ENCODE measurements at places on chromosomes 3 and 15.
A peak's percentile ranks its signal among the peaks of the same experiment; 100 is the strongest.

- no peak for DNase-seq
These were observed 28.6 kb upstream of the THRB start for GRCh38 chr3:24523215-24523614.

- no peak for DNase-seq
These were observed 20.3 kb downstream of the GMPS start for GRCh38 chr3:155890671-155891190.

- no peak for DNase-seq
These were observed 231.7 kb upstream of the ICE2 start for GRCh38 chr15:60710656-60711055.

GRCh38 chr3:57164657-57165573 is at the start of gene IL17RD:
Gene IL17RD (minus strand): TSS chr3:57165353. CDS start chr3:57165286, 67 bp downstream.
- no peak for DNase-seq

DNA sequence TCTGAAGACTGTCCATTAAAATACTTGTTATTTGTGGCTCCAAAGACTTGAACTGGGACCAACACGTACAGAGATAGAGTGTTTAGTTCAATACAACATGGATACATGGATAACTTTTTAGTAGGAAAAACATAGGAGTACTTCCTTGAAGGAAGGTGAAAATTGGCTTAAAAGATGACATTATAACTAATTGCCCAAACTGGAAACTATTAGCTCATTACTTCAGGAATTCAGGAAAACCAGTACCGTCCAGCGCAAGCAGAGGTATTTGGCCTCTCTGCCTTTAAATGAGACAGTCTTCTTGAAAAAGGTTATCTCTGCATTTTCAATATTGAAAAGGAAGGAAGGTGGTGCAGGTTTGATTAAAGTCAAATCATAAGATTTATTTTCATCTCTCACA is 234.5 kb downstream of the IL5RA start:
- no peak for DNase-seq

DNA sequence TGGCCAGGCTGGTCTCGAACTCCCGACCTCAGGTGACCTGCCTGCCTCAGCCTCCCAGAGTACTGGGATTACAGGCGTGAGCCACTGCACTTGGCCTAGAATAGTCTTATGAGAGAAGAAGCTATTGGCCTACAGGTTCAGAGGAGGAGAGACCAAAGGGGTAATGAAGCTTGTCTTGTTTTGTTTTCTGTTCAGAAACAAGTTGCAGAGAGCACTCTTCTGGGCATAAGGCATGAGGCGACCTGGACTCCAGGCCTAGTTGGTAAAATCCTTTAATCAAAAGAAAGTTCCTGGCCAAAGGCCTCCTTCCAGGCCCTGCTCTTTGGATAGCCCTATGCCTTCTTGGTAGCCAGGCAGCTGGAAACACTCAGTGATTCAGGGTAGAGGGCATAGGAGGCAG is 87.3 kb upstream of the SKOR1 start:
- no peak for DNase-seq

DNA sequence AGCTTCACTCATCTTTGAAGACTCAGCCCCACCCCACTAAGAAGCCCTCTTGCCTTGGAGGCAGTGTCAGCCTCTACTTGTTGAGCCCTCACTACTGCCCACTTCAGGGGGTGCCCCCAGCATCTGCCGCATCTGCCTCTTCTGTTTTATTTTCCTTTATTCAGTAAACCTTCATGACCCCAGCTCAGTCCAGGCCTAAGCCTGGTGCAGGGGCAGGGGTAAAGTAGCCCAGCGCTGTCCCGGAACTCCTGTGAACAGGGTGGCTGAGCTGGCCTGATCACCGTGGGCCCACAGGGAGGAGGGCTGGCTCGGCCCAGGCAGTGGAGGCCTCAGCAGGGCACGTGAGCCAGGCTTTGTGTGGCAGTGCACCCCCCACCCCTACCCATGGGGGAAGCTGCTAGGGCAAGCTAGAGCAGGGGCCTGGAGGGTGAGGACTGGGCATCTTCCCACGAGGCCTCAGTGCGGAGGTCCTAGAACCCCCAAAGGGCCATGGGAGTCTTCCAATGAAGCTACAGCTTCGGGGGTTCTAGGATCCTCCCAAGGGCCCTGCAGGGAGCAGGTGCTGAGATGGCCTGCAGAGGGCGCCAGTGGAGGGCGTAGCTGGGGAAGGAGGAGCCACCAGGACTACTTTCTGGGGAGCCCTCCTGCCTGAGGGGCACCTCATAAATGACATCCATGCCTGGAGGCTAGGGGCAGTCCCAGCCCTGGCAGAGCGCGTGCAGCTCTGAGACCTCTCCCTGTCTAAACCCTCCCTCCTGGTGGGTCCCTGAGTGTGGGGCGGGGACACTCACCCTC is 36.0 kb downstream of the TSPAN3 start:
- no peak for DNase-seq

- no peak for DNase-seq
These were observed 1.8 kb downstream of the DUOX2 start for GRCh38 chr15:45112143-45112590.

DNA sequence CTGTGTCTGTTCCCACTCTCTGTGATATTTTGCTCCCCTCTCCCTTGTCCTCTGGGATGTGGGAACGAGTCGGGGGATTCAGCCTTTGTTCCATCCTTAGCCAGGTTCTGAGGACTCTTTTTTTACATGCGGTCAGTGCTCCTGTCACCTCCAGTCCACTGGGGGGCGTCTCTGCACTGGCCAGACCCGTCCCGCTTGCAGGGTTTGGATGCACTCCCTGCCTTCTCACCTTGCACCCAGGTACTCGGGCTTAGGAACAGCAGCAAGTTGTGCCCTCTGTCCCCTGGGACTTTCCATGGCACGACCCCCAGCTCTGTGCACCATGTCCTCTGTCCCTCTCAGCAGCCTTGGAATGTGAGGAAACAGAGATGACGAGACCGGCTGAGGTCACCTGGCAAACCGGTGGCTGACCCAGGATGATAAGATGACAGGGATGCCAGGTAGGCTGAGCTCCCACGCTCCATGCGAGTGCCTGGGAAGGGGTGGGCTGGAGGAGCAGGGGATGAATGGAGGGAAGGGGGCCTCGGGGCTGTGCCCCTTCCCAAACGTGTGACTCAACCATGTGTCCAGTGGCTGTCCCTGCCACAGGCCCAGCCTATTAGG is 27.3 kb upstream of the FGD5 start:
- no peak for DNase-seq

GRCh38 chr3:107208796-107209195 is 168.4 kb upstream of the CCDC54 start:
- DNase-seq: no peak

DNA sequence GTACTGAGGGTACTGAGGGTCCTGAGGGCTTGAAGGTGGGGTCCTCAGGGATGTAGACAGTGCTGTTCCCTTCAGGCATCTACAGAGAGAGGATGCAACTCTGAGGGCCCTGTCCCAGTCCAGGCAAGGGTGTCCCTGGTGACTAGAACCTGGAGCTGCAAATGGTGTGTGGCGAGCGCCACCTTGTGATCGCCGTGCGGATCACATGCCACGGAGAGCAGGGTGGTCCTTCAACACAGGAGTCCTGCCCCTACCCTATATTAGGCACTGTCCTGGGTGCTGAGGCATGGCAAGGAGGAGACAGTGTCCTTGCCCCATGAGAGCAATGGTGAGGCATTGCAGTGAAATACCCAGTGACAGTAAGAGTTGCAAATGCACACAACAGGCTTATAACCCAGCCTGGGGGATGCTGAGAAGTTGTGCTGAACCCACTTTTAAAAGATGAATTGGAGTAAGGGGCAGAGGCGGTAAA is 23.6 kb downstream of the RHCG start:
- peak; percentile 5 for DNase-seq

DNA sequence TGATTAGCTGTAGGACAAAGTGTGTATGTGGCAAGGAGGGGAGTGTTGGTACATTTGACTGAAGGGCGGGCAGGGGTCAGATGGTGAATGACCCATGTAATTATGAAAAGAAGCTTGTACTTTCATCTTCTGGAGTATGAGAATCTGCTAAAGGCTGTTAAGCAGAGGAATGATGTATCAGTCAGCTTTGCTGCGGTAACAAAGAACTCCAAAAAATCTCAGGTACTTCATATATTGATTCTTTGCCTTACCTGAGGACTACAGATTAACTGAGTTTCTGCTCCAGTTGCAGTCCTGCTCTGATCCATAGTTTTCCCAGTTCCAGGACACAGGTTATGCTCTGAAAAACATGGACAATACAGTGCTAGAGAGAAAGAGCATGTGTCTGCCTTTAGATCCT is 115.1 kb downstream of the NEK11 start:
- DNase-seq: no peak

- no peak for DNase-seq
These were observed 122.4 kb downstream of the XXYLT1 start for GRCh38 chr3:195148549-195148948.

GRCh38 chr3:66488492-66488891 is 12.3 kb downstream of the LRIG1 start:
- DNase-seq: no peak

DNA sequence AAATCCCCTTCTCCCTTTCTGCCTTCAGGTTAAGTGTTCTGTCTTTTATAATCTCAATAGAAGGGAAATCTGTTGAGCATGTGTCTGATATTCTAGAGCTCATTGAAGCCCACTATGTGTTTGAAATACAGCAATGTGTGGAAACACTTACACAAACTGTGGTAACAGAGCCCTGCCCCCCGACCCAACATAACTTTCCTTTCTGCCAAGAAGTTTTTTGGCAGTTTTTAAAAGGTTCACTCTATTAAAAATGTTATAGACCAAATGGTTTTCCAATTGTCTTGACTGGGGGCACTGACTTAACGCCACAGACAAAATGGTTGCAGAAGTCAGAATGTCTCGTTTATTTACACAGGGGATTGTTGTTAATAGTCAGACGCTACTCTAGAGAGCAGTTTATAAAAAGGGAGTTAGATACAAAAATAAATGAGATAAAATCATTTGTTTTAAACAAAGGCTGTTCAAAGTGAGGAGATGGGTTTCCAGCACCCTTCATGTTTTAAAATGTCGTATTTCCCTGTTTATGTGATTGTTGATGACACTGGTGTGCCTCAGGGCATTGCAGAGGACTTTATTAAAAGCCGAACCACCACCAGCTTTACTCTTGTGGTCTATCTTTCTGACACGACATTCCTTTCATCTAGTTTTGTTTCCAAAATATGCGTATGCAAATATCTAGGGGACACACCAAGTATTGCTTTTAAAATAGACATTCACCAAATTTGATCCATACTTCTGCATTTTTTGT is 26.7 kb upstream of the GREM1 start:
- no peak for DNase-seq

- no peak for DNase-seq
These were observed 1.3 kb downstream of the KLF15 start for GRCh38 chr3:126355777-126356372.

DNA sequence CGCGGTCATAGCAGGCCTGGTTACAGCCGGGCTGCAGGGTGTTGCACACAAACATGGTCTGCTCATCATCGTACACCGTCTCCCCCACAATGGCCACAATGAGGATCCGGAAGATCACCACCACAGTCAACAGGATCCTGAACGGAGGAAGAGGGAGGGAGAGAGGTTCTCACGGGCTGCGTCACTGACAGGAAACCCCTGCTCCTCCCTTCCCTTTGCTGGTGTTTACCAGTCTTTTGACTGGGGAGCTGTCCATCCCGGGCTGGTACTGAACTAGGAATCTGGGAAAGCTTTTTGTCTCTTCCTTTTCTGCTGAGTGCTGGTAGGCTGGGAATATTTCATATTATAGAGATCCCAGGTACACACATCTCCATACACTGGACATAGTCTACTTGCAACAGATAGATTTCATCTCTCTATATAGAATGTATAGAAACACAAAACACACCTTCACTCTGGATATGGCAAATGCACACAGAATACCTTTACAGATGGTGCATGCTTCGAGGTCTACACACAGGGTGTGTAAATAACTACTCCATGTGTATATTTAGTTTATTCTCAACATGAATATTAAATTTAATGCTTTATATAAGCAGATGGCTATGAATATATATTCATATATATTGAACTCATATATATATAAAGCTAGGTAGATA is 1.4 kb downstream of the GJD2 start:
- DNase-seq: no peak

DNA sequence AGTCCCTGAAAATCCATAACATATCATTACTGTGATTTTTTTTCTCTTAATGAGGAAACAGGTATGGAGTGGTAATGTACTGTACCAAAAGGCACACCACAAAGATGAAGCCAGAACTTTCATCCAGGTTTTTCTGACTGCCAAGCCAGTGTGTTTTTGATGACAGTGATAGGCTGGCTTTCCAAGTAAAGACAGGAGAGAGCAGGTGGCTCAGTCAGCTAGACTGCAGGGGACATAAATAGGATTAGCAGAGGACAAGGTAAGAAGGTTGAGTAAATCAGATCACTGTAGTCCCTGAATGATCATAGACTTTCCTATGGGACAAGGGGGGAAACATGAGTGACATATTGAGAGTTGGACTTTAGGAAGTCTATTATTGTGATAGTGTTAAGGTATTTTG is 127.9 kb downstream of the GADL1 start:
- DNase-seq: no peak

DNA sequence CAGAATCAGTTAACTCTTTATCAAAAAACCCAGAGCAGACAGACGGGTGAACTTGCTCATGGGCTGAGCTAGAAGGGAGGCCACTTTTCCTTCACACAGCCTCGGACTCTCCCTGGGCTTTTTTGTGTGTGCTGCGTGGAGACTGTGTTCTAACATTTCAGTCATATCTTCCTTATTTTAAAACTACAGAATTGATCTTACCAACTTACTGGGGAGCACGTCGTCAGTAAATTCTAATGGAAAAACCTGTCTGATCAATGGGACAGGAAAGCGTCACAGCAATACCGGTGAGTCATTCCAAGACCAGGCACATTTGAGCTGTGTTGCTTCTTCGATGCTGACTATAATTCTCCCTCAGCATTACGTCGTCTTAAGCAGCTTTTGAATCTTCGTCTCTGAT is 145.1 kb downstream of the LPP start:
- DNase-seq: no peak

DNA sequence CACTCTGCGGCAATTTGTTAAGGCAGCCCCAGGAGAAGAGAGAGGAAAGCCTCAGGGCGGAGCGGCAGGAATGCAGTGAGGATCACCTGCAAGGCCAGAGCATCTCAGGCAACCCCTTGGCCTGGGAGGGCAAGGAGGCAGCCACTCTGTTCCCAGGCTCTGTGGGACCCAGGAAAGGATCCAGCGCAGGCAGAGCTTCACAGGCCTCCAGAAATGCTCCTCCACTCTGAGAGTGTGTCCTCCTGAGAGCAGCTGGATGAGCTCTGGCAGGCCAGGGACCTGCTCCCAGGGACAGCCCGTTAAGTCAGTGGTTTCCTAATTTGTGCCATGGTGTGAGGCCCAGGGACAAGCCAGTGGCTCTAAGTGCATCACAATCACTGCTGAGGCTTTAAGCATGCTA is 35.2 kb downstream of the RAB6B start:
- DNase-seq: no peak

GRCh38 chr15:81959196-81959595 is 86.6 kb downstream of the MEX3B start:
- DNase-seq: no peak

DNA sequence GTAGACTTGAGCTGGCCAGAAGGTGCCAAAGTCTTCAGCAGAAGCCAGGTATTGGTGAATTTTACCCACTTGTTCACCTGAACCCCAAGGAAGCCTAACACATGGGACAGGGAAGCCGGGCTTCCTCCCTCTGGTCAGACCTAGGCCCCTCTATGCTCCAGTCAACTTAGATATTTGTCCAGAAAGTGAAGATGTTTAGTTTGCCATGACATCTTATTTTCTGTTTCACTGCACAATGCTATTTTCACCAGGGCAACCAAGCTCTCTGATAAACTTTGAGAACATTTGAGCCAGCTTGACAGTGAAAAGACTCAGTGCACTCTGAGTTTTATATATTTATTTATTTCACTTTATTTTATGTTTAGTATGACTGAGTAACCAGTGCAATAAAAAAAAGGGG is 71.0 kb downstream of the SOX14 start:
- DNase-seq: no peak

- DNase-seq: no peak
These were observed 129.9 kb downstream of the LRRC3B start for GRCh38 chr3:26752466-26752865.

All from stimulated activated CD4-positive, alpha-beta T cell treated with anti-CD3 and anti-CD28 coated beads, Interleukin-1b, Interleukin-23, amount 100 ng/mL, for 1 hour (primary cell).